ENCODE measurements at places on chromosomes 3 and 15.

GRCh38 chr3:194269610-194270145 lies 81.5 kb downstream of the CPN2 start:
- DNase-seq: no peak

- DNase-seq: no peak
Measured at GRCh38 chr3:116963802-116964201, 254.2 kb downstream of the TUSC7 start.

- DNase-seq: peak; percentile 32
Measured at GRCh38 chr3:29384640-29385039, 103.8 kb downstream of the RBMS3 start.

- no peak for DNase-seq
Measured at GRCh38 chr3:65377637-65378036, 661.1 kb downstream of the MAGI1 start.

DNA sequence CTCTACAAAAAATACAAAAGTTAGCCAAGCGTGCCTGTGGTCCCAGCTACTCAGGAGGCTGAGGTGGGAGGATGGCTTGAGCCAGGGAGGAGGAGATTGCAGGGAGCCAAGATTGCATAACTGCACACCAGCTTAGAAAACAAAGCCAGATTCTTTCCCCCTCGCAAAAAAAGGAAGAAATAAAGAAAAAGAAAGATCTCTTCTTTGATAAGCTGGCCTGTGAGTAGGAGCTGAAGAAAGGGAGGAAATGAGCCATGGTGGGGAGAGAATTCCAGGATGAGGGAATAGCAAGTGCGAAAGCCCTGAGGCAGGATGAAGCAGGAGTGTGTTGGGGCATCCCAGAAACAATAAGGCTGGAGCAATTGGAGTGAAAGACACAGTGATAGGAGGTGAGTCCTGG lies 24.5 kb upstream of the TOP2B start:
- no peak for DNase-seq

GRCh38 chr15:58058073-58058472 lies 7.4 kb downstream of the ALDH1A2 start:
- no peak for DNase-seq

DNA sequence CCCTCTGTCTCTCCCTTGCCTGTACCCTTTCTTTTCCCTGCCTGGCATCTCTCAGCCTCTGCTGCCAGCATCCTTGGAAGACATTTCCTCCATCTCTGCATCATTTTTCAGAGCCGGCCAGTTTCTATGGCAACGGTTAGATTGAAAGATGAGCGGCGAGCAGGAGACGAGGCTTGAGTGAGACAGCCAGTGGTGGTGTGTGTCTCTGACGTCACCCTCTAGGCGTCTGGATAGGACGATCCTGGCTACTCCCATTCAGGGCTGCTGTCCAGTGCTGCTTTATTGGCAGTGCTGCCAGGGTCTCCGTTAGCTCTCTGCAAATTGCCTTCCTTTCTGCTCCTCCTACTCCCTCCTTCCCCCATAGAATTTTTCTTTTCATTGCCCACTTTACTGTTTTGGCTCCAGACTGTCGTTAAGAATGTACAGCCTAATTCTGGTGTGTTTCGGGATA lies 57.9 kb downstream of the TRAK1 start:
- peak; percentile 48 for DNase-seq

DNA sequence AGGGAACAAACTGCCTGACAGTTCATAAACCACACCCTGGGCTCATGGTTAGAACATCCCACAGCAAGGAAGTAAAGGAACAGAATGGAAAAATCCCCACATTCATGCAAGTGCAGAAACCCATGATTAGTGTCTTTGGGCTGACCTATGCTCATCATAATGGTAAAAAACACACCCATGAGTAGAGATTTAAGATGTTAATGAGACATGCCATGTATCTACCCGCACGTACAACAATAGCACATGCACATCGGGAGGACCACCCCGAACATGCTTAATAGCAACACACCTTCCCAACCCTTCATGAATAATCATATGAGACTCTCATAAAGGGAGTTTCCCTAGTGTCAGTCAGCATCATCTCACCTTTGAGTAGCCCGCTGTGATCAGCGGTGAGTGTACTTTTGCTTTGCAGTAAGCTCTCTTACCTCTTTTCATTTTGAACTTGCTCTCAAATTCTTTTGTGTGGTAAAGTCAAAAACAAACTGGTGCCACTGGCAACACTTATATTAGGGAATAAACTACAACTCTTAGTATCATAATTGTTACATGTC lies 23.2 kb downstream of the ZBED2 start:
- DNase-seq: no peak

- DNase-seq: no peak
Measured at GRCh38 chr15:71455107-71455506, 339.8 kb downstream of the THSD4 start.

- no peak for DNase-seq
Measured at GRCh38 chr3:131004603-131005002, 22.0 kb downstream of the ASTE1 start.

DNA sequence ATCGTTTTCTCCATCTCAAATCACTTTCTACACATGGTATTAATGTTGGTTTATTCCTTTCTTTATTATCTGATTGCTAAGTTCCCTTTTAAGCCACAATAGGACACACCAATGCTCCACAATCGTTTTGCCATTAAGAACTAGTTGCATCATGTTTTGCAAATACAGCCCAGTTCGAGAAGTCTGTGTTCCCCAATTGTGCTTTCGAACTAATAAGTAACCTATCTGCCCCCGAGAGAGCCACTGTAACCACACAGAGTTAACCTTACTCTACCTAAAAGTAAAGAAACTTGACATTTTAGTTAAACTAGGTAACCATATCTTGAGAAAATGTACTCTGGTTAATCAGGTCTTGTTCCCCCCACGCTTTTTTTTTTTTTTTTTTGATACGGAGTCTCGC lies 39.1 kb downstream of the MAGI1 start:
- DNase-seq: no peak

DNA sequence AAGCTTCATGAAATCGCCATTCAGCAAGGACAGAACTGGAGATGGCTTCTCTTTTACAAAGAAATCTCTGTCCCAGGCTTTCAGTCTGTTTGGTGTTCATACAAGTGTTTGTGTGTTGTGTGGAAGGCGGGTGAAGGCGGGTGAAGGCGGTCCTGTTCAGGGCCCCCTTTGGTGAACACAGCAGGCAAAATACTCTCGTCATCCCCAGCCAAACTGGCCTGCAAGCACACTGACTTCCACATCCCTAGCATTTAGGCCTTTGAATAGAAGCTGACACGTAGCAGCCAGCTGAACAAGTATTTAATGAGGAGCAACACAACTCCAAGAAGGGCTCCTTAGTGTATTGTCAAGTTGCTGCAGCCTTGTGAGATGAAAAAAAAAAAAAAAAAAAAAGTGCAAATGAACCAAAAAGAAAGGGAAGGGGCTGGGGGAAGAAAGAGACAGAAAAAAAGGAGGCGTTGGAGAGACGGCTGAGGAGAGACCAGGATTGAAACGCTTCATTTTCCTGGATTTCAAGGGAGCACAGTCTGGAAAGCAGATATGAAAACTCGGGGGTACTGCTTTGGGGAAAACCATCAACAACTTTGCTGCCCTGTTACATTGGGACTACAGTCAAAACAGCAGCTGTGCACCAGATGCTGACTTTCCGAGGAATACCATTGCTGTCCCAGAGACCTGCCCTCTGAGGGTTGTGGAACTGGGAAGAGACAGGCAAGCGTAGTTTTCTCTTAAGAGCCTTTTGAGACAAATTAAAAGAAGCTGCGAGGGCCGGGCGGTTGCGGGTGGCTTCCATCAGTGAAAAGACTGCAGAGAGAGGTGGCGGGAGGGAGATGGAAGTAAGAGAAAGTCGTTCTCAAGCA lies 74.6 kb downstream of the TGFBR2 start:
- DNase-seq: no peak

DNA sequence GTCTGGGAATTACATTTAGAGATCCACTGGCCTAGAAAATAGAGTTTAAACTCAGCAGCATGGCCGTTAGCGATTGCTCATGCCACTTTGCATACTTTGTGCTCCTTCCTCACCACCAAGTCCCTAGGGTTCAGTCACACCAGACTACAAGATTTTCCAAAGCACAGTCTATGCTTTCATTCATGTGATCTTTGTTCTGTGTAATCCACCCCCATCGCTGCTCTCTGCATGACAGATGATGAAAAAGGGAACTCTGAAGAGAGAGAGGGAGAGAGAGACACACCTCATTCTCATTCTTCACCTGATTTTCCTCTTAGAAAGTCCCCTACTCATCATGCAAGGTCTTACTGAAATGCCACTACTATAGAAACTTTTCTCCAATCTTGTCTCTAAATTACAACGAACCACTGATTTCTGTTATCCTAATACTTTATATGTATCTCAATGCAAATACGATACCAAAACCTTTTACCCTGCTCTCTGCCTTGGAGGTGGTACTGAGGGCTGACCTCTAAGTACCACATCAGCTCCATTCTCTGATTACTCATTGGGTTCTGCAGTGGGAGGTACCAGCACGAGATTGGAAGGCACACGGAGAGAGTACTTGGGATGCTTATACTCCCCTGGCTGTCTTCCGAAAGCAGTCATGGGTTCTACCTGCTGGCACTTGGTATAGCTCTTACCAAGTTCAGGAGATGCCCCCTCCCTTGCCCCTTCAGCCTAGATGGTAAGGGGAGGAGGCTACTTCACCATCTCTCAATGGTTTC lies 1.1 kb upstream of the PARP15 start:
- no peak for DNase-seq

DNA sequence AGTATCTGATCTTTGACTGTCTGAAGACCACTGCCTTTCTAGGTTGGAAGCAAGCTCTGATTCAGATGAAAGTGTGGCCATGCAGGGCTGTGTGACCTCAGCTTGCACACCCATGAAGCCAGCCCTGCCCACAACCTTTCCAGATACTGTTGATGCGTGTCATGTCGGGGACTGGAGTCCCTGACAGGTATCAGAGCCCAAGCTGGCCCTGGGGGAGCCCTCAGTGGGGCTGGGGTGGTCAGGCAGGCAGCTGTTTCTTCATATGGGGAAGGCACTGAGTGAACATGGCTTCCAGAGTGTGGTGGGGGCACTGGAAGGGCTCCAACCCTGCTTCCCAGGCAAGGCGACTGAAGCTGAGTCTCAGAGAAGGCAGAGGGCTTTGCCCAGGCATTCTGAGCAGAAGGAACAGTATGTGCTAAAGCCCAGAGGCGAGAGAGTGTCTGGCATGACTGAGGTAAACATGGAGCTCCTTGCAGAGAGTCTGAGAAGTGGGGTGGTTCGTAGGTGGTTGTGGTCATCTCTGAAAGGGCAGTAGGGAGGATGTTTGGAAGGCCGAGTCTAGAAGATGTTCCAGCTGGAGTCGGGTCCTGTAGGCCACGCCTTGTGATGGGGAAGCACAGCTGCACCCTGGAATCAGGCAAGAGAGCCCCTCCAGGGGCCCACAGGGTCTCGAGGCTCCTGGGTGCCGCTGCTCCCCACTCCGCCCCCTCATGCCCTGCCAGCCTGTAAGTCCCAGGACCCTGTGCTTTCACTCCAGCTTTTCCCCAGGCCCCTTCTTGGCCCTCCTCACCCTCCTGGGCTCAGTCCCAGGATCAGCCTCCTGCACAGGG lies 122.2 kb downstream of the EEFSEC start:
- no peak for DNase-seq

- DNase-seq: no peak
Measured at GRCh38 chr15:93861956-93862741, 369.2 kb upstream of the MCTP2 start.

- no peak for DNase-seq
Measured at GRCh38 chr3:40557575-40558161, 32.9 kb downstream of the ZNF621 start.

DNA sequence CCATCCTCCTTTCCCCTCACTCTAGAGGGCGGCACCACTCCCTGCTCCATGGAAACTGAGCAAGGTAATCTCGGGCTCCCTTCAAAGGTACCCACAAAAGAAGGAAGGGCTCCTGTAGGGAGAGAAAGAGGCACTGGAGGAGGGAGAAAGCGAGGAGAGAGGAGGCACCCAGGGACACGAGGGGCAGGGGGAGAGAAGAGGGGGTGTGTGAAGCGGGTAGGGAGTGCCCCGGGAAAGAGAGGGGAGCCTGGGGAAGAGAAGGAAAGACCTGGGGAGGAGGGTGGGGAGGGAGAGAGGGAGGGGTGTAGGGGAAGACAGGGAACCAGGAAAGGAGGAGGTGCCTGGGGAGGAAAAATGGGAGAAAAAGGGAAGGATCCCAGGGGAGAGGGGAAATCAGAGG lies 523 bp downstream of the VILL start:
- DNase-seq: no peak

GRCh38 chr15:39394496-39394895 lies 186.4 kb upstream of the THBS1 start:
- no peak for DNase-seq

DNA sequence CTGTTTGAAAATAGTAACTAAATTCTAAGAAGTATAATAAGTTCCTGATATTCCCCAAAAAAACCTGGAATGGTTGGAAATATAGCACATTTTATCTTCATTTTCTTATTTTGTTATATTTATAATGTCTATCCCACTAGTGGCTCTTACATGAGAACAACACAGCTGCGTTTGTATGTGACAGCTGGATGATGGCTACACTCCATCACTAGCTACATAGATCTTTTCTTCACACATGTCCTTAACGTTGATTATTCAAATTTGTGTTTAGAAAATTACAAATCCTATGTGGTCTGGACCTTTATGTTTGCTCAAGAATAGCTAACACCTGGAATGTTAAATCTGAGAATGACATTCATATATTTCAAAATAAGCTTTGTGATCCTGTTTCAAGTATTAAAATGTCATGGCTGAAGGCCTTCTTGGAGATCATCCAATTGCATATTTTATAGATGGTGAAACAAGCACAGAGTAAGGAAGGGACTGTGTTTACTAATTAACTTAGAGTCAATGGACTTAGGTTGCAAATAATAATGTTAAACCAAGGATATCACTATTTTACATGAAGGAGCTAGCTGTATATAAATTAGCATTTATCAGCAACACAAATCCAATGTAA lies 60.8 kb downstream of the ATP13A5 start:
- no peak for DNase-seq

GRCh38 chr15:99895956-99896311 lies 162.7 kb upstream of the LYSMD4 start:
- no peak for DNase-seq

DNA sequence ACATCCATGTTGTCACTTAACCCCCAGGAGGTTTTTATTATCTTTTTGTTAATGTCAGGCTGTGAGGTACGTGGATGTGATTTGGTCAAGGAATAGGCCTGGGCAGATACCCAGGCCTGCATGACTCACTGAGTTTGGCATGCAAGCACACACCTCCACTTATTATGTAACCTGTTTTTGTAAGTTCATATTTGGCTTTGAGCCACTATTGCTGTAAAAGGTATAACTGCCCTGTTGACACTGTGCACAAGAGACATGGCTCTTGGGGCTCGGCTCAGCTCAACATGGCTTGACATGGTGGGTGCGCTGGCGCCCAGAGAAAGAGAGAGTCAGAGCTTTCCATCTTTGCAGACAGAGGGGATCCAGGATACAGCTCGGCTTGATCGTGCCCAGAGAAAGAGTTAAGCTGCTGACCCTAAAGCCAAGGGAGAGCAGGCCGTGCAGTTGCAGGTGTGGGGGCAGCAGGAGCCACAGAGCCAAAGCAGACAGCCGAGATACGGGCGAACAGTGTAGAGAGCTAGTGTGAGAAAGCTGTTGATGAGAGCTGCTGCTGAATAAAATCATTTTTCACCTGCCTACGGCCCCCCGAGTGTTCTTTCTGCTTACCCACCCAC lies 67.9 kb upstream of the UNC13C start:
- no peak for DNase-seq
